NCI-H345 (cell line): ENCODE measurements at places on chromosomes 13 and 19.

DNA sequence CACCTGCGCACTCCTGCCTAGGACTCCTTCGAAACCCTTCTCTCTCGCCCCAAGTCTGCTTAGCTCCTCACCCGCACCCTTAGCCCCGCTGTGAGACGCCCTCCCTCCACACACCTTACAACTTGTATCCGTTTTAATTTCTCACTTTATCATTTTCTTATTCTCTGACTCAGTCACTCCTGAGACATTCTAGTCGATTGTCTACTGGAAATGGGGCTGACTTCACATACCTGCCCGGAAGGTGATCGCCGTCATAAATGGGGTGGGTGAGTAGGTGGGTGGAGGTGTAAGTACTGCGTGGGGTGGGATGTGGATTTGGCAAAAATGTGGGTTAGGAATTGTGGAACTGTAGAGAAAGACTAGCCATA lies 714 bp downstream of the NDFIP2 start:
- peak; percentile 37 for DNase-seq

GRCh38 chr19:42178791-42179674 lies 38.4 kb downstream of the DEDD2 start:
- no peak for DNase-seq

DNA sequence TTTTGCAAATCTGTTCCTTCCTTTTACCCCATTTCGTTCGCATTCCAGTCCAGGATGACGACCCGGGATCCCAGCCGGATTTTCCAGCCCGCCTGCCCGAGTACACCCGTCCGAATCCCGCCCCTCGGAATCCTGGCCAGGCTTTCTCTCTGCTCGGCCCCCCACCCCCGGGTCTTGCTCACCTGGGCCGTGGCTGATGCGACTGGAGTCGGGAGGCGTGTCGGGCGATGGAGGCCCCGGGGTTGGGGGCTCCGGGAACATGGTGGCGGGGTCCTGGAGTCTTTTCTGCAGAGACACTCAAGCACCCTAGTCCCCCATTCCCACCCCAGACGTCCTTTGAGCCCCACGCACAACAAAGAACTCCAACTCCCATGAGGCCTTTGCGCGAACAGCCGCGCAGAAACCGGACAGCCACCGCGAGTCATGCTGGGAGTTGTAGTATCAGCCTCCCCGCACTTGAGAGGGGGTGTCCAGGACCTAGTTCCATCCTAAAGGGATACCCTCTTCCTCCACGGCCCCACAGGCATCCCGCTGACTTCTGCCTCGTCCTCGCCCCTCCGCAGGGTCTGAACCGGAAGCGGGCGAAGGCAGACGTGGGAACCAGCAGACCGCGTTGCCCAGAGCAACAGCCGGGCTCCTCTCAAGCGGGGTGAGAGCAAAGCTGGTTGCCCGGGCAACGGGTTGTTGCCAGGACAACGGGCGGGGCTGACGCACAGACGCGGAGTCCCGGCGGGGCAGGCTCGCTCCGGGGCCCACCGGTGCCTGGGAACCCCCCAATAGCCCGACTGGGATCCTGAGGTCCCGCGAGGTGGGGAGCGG lies 1.1 kb downstream of the SYT5 start:
- DNase-seq, result peak; percentile 92

DNA sequence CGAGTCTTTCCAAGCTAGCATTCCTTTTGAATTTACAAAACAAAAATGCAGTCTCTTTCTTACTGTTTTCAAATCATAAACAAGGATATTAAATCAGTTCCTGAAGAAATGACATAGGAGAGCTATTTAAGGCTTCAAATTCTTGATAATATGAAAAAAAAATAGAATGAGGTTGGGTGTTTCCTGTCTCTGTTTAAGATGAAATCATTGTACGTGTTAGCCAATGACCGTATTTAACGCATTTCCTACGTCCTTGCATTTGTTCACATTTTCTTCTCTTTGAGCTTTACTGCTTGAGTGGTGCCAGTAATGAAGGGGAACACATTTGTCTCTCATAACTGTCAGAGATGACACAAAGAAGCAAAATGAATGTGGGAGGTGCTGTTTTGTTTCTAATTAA lies 821.3 kb downstream of the DIAPH3 start:
- DNase-seq, result no peak

DNA sequence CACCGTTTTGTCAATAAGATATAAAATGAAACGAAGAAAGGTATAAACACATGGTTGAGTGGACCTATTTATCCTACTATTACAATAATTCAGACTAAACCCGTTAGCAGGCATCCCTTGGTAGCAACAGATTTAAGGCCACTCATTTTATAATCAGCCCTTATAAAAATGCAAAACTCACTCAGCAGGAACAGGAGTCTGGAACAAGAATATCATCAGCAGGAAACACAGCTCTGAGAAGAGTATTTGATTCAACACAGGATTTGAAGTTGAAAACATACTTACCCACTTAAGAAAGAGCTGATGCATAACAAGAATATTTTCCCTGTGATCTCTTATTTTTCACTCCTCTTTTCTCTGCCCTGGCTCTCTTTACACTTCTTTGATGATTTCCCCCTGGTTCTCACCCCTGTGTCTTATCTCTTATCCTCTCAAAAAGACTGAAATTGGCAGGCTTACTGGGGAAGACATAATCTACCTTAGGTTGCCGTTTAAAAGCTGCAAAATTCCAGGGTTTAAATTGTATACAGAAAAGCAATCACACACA lies 1722.7 kb downstream of the SLITRK5 start:
- peak; percentile 71 for DNase-seq

- DNase-seq, result no peak
These were observed 109.6 kb downstream of the KLF5 start for GRCh38 chr13:73168226-73168952.

- no peak for DNase-seq
These were observed 112.3 kb upstream of the SOX21 start for GRCh38 chr13:94824601-94825000.

GRCh38 chr13:50236898-50237318 lies 221.7 kb downstream of the KCNRG start:
- DNase-seq, result no peak
